ENCODE measurements at places on chromosomes 16 and 17.
A peak's percentile ranks its signal among the peaks of the same experiment; 100 is the strongest.

- DNase-seq, result no peak
Measured at GRCh38 chr17:37056622-37057021, 107.9 kb downstream of the AATF start.

GRCh38 chr17:36183001-36183971 lies 6.8 kb upstream of the TBC1D3B start:
- no peak for DNase-seq

- no peak for DNase-seq
Measured at GRCh38 chr17:74645010-74645409, 21.5 kb upstream of the CD300E start.

DNA sequence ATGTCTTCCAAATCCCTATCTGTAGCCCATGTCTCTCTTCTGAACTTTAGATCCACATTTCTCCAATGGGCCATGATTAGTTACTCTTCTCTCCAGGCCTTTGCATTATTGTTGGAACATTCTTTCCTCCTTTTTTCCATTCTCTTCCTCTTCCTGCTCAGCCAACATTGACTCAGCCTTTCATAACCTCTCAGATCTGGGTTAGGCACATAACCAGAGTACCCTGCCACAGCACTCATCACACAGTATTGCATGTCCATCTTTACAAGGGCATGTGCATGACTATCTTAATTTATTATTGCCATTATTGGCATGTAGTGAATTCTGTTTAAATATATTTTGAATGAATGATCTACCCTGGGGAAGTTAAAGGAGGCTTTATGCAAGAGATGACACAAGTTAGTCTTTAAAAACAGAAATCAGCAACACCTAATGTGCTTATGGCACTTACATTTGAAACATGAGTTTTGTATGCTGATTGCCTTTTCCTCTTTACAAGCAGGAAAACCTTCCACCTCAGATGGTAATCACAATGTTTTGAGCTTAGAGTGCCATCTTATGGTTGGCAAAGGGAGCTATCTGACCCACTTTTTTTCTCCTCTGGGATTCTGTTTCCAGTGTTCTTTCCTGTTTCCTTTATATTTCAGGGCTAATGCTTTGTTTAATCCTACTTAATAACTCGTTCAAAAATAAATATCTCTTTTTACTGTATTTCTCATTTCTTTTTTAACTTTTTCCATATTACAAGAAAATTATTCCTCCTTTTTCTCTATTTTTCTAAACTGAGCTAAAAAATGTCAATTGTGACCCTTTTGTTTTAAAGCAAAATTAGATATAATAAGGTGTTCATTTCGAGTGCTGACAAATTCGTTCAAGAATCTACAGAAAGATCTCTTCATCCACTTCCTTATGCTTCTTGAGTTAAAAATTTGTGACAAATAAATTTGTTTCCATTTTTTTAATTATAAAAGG lies 151.0 kb upstream of the RBL2 start:
- DNase-seq, result no peak

GRCh38 chr16:66488505-66488904 lies 61.4 kb downstream of the BEAN1 start:
- DNase-seq, result no peak

DNA sequence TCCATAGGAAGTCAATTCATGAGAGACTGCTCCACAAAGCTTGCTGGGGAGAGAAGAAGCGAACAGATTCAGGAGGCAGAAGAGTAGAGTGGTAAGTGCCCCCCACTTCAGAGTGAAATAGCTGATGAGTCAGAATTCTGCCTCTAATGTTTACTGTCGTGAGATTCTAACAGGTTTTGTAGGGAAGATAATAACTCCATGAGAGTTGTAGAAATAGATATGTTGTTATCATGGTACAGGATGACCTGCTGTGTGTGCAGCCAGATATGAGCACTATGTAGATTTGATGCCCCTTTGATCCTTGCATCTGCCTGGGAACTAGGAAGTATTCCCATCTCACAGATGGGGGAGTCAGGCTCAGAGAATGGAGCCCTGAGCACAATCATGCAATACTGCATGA lies 502.4 kb upstream of the CDH11 start:
- no peak for DNase-seq

DNA sequence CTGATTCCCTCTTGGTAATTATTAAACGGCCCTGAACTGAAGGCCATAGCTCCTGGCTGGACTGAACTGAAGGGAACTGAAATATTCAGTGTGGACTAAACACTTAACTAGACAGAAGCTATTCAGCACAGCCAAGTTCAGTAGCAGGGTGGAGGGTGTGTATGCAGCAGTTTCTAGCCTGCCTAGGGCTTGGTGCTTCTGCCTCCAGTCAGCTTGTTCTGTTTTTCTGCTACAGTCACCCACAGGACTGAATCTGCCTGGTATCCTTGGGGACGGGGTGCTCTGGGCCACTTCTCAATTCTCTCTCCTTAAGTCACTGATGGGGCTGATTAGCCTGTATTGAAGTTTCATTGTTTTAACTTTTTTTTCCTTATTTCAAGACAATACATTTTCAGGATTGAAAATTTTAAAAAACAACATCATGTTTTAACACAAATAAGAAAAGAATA lies 77.1 kb downstream of the WWP2 start:
- DNase-seq, result no peak

DNA sequence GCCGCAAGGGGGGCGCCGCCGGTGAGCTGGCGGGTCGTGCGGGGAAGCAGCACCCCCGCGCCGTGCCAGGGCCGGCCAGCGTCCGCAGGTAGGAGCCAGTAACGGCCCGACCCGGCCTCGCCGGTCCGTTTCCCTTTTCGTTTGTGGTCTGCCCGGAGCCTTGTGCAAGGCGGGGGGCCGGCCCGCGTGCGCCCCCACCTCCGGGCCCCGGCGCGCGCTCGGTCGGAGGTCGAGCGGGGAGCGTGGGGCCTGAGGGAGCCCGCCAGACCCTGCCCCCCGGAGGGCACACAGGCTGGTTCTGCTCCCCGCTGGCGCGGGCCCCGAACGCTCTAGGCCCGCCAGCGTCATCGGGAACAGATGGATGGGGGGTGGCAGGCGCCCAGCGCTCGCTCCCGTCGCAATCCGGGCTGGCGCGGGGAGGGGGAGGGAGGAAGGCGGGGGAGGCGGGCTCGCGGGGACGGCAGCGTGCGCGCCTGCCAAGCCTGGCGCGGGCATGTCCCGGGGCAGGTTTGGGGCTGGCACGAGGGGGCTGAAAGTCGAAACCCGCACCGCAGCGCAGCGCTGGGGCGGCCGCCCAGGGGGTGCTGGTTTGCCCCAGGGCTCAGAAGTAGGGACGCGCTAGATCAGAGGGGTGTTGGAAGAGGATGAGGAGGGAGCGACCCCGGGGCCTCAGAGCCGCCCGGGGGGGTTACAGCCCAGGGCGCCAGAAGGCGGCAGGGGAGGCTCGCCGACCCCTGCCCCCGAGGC lies 1.5 kb upstream of the GSE1 start:
- DNase-seq, result peak; percentile 67

- no peak for DNase-seq
Measured at GRCh38 chr17:35094902-35095301, 24.8 kb downstream of the RAD51D start.

DNA sequence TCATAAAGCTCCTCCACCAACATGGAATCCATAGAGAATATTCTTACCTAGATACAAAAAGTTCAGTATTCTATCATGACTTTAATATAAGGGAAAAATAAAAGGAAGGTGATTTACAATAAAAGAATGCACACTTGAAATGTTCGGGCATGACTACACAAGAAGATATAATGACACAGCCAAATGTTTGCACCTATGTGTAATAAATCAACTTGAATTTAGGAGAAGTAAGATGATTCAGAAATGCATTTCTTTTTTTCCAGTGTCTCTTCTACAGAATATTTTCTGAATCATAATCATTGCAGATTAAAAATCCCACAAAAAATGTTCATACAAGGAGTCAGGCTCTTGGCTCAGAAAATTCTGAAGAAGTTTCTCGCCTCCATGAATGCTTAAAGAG lies 404.0 kb upstream of the HSBP1 start:
- no peak for DNase-seq

- DNase-seq, result no peak
Measured at GRCh38 chr16:80480664-80481063, 60.1 kb upstream of the DYNLRB2 start.

- no peak for DNase-seq
Measured at GRCh38 chr16:67445441-67445912, 14.6 kb downstream of the HSD11B2 start.

DNA sequence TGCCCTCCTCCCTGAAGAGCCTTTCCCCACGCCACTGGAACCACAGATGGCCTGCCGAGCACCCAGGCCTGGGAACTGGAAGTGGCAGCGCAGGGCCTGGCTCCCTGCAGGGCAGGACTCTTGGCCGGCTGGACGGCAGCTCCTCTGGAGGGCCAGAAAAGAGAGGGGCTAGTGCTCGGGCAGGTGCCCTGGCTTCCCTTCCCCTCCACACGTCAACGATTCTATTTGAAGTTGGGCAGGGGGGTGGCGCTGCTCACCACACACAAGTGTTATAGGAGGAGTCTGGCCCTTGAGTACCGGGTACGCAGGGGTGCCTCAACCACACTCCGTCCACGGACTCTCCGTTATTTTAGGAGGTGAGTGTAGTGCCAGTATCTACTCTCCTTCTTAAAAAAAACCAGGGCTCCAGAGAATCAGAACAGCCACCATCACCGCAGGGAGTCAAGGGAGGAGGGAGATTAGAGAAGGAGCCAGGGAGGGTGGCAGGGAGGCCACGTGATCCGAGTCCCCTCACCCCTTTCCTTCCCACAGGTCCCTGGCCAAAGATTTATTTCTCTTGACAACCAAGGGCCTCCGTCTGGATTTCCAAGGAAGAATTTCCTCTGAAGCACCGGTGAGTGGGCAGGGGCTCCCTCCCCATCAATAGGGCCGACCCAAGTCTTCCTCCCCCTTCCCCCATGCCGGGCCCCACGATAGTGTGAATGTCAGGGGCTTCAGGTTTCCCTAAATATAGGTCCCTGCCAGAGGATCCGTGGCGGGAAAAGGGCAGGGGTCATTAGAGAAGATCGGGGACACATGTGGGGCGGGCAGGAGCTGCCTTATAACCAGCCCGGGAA lies 1.4 kb upstream of the ALDOA start:
- DNase-seq, result peak; percentile 87

- no peak for DNase-seq
Measured at GRCh38 chr17:58974354-58974753, 132.3 kb downstream of the TRIM37 start.

DNA sequence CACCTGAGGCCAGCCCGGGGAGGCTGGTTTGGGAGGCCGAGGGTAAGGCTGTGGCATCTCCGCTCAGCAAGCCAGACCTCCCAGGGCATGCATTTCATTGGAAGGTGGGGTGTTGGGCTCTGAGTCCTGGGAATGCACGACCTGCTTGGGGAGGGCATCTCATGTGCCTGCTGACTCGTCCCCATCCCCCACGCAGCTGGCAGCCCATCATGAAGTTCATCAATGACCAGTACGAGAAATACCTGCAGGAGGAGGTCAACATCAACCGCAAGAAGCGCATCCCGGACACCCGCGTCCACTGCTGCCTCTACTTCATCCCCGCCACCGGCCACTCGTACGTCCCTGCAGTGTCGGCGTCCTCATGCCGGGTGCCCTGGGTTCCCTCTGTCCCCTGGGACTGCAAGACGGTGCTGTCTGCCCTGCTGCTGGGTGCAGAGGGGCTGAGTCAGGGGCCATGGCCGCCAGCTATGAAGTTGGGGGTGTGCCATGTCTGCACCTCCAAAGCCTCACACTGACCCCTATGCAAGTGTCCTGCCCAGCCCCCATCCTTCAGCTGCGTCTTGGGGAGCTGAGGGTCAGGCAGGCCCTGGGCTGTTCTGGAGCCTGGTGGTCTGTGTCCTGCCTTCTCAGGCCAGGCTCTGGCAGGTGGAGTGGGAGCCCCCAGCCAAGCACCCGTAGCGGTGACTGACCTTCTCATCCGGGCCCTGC lies 347.9 kb downstream of the SEC14L1 start:
- no peak for DNase-seq

Measured in activated CD8-positive, alpha-beta T cell treated with anti-CD3 and anti-CD28 coated beads for 36 hours (primary cell).